ENCODE measurements at places on chromosomes 5 and 9.

- no peak for DNase-seq
Observed at GRCh38 chr5:113825176-113825575, 311.7 kb downstream of the YTHDC2 start.

DNA sequence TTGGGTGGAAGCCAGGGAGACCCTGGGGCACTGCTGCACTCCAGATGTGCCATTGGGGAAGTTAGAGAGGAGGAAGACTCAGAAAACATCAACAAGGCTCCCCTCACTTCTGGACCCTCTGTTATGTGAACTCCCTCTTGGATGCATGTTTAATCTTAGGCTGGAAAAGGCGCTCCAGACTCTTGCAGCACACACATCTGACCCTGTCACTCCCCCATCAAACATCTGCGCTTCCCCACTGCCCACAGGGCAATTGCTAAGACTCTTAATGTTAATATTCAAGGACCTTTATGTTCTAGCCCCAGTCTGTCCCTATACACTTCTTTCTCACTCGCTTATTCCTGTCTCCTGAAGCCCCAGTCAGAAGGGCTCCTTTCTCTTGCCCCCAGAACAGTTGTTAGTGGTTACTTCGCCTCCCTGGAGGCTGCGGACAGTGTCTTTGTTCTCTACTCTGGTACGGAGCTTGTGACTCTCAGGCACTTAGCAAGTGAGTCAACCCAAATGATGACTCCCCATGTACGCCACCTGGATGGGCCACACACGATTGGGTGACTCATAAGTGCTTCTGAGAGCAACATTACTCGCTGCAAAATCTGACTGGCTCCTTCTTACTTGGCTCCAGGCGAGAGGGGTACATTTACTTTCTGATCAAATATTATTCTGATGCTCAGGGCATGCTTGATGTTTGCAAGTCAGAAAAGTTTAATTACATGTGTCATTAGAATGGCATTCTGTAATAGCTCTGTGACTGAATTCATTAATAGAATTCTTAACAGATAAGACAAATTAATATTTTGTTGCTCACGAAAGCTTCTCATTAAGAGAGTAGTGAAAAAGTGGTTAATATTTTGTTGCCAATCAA, 193.6 kb downstream of the HSPA4 start:
- DNase-seq: no peak

- DNase-seq: no peak
Observed at GRCh38 chr9:114446036-114446435, 58.3 kb upstream of the AKNA start.

GRCh38 chr5:115372146-115372545, 75.7 kb upstream of the CCDC112 start:
- DNase-seq: no peak

GRCh38 chr5:11903121-11903613, 1.1 kb downstream of the CTNND2 start:
- no peak for DNase-seq

GRCh38 chr9:132588501-132589147, 6.2 kb downstream of the BARHL1 start:
- no peak for DNase-seq

DNA sequence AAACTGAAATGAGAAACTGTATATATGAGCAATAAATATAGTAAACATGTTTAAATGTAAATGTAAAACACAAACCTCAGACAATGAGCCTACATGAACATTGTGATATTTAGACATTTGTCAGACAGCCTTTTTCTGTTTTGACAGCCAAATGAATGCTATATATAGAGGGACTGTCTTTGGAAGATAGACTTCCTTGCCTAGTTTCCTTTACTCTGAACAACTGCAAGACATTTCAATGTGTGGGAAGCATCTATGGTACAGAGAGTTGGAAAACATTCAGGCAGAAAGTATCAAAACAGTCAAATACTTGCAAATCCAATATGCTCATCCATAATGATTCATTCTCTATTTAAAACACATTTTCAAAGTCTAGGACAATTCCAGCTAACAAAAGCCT, 31.7 kb upstream of the TUSC1 start:
- DNase-seq: no peak

GRCh38 chr9:119951090-119951489, 581.9 kb upstream of the BRINP1 start:
- DNase-seq: no peak

GRCh38 chr9:133803028-133803585, 65.0 kb upstream of the SARDH start:
- no peak for DNase-seq

DNA sequence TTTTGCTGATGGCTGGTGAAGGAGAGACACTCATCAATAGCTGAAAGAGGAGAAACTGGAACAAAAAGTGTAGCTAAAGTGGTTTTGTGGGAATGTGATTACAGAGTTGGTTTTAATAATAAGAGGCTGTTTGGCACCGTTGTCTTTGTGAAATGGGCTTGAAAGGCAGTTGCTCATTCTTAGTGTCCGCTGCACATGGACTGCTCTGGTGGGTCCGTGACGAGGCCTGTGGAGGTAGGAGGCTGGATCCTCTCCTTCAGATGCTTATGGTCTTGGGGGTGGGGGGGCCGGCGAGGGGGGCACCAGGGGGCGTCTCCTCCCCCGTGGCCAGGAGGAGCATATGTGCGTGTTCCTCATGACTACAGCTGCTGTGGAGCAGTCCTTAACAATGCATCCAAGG, 29.8 kb downstream of the FUBP3 start:
- DNase-seq: no peak

GRCh38 chr9:127793093-127793708, 7.4 kb downstream of the CDK9 start:
- no peak for DNase-seq

DNA sequence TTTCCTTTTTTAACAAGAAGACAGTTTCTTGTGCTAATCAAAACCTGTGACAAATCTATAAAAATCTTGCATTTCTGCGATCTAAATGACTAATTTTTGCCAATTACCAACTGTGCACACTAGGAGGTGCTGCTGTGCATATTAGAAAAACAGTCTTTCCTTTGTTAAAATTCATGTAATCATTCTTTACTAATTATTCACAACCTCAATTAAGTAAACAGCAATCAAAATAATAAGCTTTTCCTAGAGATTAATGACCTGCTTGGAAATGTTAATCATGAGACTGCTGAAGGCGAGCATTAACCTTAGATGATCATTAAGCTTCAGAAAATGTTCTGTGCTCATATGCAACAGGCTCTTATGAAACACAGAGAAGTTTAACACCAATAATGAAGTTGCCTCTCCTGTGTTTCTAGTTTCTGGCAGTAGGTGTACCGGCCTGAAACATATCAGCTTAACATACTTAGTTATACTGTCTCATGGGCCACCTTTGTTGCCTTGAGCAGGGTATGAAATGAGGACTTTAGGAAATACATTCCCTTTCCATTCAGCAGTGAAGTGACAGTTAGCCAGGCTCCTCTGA, 17.7 kb downstream of the RFESD start:
- no peak for DNase-seq
